ENCODE measurements at places on chromosomes 2 and 18.

GRCh38 chr2:223526106-223526505 lies 76.1 kb downstream of the SCG2 start:
- DNase-seq: no peak

DNA sequence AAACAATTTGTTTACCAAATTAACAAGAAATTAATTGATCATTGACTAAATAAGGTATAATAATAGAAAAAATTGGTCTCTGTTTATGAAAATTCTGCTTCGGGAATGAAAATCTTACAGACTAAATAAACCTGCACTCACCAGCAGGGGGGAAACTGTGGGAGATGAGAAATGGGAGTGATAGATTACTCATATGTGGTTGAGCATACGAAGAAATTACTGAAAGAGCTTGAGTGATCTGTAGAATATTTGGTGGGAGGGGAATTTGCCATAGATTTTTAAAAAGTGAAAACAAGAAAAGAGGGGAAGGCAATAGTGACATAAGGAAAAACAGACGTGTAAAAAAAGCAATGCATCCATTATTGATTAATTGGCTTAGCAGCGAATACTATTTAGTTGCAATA lies 2.2 kb downstream of the HMSD start:
- DNase-seq: no peak

DNA sequence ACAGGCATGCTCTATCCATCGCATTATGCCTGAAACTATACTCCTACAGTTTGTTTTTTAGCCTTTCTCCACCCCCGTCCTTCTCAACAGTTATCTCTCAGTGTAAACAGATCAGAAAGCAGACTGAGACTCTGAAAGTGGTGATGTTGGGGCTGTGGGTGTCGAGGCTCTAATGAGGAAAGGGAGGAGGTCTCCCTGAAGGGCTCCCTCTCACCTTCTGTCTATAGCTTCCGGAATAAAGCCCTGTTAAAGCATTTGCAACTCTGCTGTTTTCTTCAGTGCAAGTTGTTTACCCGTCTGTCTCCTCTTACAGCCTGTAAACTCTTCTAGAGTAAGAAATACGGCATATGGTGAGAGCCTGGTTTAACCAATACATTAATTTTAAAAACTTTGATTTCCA lies 136.7 kb upstream of the SYT4 start:
- no peak for DNase-seq

GRCh38 chr2:199833525-199833924 lies 17.5 kb downstream of the FTCDNL1 start:
- no peak for DNase-seq

Data from muscle of back (tissue), 13 donors.